Cortex of kidney (tissue), 1 donor: ENCODE measurements at places on chromosomes 12 and 14.

- no peak for DNase-seq
Measured at GRCh38 chr14:97311411-97311810, 514.2 kb downstream of the VRK1 start.

- DNase-seq, result no peak
Measured at GRCh38 chr12:13030541-13031291, 13.5 kb upstream of the FAM234B start.

DNA sequence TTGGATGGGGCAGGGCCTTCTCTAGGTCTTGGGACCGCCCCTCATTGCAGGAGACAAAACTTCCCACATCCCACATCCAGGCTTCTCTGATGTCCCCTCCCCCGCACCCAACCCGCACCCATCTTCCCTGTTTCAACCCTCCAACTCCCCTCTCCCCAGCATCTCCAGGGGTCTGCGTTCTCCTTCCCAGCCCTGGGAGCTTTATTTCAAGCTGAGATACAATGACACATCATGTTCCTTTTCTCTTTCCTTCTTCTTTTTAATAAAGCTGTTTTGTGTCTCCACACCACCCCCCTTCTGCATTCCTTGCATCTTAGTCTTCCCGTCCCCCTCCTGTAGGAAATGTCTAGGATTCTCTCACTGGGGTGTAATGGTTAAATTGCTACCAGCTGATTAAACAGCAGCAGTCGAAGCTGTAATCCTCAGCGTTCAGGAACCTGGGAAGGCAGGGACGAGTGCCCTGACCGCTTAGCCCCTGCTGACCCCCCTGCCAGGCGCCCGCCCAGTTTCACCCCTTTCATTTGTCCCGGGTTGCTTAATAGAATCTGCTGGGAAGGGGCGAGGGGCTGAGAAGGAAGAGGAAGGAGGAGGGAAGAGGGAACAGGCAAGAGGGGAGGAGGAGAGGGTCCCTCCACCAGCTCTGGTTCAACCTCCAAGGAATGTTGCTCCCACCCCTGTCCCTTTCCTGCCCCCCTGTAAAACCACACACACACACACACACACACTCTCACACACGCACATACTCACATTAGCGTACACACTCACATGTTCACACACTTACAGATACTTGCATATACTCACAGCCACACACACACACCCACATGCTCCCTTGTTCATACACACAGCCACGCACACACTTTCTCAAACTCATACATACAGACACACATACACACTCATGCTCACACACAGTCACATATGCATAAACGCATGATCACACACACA lies 104.5 kb upstream of the MED13L start:
- no peak for DNase-seq

- no peak for DNase-seq
Measured at GRCh38 chr12:90008277-90008676, 299.6 kb upstream of the ATP2B1 start.

DNA sequence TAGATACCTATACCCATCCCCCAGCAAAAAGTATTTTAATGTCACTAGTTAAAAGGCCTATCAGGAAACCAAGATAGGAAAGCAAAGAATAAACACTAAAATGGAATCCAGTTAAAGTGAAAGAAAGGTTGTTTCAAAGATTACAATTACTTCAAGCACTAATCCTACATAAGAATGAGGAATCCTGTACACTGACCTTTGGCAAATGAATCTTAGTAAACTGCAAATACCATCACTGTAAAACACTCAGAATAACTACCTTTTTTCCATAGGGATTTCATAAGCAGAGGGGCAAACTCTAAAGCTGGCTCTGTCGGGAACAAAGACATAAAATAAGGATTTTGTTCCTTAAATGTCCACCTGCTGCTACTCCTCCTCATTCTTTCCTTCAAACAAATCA lies 25.9 kb downstream of the CEP83 start:
- DNase-seq, result no peak
